Stimulated activated CD4-positive, alpha-beta T cell treated with anti-CD3 and anti-CD28 coated beads, Interleukin-12 subunit alpha, Interleukin-12 subunit beta, amount 100 ng/mL, for 24 hours (primary cell): ENCODE measurements at places on chromosomes 13 and 19.

DNA sequence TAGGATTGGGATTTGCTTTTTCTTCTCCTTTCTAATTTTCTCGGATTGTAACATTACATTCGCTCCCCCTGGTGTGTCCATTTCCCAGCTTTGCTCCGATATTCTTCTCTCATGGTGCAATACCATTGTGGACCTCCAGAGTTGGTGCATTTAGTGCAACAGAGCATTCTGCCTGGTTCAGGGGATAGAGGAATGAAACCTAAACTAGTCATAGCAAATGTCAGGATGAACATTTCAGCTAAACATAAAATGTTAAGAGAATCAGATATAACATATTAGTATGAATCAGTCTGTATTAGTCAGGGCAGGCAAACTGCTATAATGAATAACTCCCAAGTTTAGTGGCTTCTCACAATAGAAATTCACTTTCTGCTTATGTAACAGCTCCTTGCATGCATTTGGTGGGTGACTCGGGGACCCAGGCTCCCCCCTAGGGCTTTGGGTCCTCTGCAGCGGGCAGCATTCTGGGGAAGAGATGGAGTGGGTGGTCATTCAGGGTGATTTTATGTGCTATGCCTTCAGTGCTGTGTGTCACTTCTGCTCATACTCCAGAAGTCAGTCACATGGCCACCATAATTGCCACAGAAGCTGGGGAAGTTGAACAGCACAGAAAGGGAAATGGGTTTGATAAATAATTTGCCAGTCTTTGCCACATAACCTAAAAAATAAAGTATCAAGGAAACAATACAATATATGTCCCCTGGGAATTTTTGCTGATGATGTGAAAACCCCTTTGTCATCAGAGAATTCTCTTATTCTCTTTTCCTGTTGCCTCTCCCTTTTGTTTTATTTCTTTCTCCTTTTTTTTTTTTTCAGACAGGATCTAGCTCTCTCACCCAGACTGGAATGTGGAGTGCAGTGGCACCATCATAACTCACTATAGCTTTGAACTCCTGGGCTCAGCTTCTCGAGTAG is 111.0 kb downstream of the HSPH1 start:
- no peak for DNase-seq

DNA sequence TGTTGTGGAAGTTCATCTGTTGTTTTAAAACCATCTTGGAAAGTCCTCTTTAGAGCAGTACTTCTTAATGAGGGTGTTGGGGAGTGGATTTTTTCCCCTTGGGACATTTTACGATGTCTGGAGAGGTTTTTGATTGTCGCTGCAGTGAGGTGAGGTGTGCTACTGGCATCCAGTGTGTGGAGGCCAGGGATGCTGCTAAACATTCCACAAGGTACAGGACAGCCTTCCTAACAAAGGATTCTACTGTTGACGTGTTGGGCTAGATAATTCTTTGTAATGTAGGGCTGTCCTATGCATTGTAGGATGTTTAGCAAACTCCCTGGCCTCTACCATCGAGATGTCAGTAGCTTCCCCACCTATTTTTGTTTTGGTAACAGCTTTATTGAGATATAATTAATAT is 33.3 kb downstream of the NAA16 start:
- no peak for DNase-seq

DNA sequence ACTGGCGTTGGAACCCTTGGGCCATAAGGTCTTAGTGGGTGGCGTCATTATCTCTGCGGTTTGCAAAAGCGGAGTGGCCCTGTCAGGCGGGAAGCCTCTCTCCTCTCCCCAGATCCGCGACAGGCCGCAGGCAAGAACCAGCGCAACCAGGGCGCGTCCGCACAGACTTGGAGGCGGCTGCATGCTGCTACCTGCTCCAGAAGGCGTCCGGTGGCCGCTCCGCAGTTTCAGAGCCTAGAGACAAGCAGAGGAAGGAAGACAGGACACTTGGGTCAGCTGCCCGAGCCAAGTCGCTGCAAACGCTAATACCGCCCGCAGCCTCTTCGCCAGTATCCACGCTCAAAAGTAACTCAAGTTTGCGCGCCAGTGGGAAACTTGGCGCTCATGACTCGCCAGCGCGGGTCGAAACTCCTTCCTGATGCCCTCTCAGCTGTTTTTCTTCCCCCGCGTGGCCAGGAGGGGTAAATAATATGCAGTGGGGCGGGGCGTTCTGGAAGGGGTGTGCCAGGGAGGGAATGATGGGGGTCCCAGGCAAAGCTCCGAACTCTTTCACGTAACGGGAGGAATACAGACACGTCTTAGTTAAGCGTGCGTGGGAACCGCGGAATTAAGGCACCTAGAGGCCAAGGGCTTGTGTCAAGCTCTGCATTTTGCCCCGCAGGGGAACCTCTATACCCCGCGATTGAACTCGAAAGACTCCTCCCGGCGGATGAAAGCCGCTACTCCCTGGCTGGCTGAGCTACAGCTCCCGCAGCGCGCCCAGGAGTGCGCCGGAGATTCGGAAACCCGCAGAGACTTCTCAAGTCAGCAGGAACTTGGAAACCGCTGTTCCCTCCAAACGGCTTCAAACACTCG is at the start of gene EDNRB:
Gene EDNRB (minus strand): TSS at position 441 of the 855 bp plus-strand sequence. CDS start 258 bp downstream, at position 183.
- DNase-seq: no peak

GRCh38 chr13:112777637-112778406 is 88.0 kb downstream of the ATP11A start:
- no peak for DNase-seq

DNA sequence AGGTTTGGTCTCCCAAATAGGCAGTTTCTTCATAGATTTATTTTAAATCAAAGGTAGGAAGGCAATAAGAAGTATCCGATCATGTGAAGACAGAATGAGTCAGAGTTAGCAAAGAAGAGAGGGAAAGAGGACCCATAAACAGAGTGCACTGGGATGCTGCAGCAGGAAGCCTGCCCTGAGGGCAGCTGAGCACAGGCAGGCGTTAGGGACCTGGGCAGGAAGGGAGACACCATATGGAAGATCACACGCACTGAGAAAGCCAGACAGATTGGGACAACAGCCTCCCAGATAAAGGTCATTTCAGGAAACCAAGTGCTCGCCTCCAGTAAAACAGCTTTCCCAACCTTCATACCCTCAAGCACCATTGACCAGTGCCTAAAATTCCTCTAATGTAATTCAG is 598.0 kb downstream of the EFNB2 start:
- DNase-seq: no peak

GRCh38 chr13:109922518-109922917 is 136.1 kb upstream of the IRS2 start:
- no peak for DNase-seq
